ENCODE measurements at places on chromosomes 11 and 22.

GRCh38 chr11:44565953-44566949, 788 bp downstream of the CD82 start:
- no peak for ATAC-seq

DNA sequence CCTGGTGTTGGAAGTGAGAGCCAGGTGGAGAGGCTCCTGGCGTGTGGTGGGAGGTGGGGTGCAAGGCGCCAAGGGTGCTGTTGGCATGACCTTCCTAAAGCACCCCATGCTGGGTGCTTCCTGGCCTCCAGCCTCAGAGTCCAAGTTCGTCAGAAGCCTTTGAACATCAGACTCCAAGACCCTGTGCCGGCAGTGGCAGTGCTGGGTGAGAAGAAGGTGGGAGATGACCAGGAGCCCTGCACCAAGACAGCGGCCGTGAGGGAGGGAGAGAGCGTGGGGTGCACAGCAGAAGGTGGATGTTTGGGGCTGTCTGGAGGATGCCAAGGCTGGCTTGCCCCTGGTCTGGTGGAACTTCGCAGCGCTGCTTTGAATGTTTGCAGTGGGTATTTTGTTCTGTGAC, 29.7 kb upstream of the PARVB start:
- no peak for ATAC-seq

DNA sequence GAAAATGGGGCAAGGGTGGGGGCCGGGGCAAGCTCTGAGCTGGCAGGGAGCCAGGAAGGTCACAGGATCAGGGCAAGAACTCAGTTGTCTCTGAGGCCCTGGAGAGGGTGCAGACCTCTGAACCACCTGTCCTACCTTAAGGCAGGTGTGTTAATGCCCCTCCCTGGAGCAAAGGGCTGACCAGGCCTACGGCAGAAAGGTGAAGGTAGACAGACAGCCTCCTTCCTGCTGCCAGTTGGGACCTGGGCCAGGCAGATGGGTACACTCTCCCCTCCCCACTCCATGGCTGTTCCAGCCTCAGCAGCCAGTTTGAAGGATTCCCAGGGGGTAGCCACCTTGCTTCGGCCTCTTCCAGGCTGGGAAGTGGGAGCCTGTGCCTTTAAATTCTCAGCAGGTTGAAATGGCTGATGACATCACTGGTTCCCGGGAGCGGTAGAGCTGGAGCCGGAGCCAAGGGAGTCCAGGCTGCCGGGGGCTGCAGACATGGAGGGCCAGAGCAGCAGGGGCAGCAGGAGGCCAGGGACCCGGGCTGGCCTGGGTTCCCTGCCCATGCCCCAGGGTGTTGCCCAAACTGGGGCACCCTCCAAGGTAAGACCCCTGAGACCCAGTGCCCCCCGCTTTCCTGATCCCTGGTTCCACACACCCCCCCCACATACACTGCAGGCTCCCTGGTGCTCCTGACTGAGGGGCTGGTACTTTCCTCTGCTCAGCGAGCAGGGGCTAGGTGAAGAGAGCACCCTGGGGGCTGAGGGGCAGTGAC, at the start of gene INPP5J:
Gene INPP5J, plus strand, starts transcription at position 435 of the 760 bp plus-strand sequence. Its CDS starts 49 bp downstream, at position 484.
- no peak for ATAC-seq

- no peak for ATAC-seq
These were observed 10.1 kb downstream of the NLRP10 start for GRCh38 chr11:7955191-7955590.

GRCh38 chr11:82969811-82970210, 68.3 kb downstream of the DDIAS start:
- ATAC-seq = peak; percentile 32

GRCh38 chr11:96037405-96037949, 113.6 kb upstream of the MTMR2 start:
- no peak for ATAC-seq

GRCh38 chr11:931385-931784, 5.7 kb downstream of the AP2A2 start:
- ATAC-seq = no peak

- ATAC-seq = no peak
These were observed 1327.0 kb downstream of the BRD1 start for GRCh38 chr22:48500471-48501230.

DNA sequence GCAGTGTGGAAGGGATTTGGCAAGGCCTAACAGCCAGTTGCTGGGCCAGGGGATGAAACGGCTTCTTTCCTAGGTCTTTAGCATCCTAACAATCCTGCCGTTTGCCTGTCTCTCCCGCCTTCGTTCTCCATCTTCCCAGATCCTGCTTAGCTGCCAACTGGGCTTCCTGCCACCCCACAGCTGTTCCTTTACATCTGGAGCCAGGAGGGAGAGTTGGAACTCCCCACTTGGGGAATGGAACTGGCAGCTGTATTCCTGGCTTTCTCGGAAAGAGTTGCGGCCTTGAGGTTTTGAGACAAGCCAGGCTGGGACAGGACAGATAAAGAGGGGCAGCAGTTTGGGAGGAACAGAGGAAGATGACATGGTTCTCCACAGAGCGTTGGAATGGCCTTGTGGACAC, 59.6 kb downstream of the ST3GAL4 start:
- ATAC-seq = no peak

DNA sequence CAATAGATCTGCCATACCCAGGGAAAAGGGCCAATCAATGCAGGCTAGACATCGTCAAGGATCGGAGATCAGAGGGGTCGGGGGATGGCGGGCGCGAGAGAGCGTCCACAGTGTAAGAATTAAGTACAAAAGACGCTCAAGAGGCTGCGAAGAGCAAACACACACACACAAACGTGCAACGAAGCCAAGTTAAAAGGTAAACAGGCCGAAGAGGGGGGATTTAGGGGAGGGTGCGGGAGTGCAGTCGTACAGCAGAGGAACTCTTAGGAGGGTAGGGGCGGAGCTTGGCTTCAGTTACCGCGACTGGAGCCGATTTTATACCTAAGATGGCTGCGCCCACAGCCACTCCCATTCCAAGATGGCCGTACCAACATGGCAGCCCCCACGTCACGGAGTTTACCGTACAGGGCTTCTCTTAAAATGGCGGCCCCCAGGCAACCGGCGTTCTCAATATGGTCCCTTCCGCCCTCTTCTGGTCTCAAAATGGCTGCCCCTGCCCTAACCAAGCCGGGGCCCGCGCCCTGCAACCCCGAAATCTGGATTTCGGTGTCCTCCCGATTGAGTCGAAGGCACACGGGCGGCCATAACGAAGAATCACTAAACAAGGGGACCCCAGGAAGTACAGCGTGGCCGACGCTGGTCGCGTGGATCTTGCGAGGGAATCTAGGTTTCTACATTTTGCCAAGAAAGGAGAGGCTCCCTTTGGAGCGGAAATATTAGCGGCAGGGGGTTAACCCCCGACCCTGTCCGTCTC, 1.9 kb downstream of the GNG3 start:
- ATAC-seq = peak; percentile 84

GRCh38 chr11:129972611-129973010, 30.0 kb downstream of the PRDM10 start:
- no peak for ATAC-seq

DNA sequence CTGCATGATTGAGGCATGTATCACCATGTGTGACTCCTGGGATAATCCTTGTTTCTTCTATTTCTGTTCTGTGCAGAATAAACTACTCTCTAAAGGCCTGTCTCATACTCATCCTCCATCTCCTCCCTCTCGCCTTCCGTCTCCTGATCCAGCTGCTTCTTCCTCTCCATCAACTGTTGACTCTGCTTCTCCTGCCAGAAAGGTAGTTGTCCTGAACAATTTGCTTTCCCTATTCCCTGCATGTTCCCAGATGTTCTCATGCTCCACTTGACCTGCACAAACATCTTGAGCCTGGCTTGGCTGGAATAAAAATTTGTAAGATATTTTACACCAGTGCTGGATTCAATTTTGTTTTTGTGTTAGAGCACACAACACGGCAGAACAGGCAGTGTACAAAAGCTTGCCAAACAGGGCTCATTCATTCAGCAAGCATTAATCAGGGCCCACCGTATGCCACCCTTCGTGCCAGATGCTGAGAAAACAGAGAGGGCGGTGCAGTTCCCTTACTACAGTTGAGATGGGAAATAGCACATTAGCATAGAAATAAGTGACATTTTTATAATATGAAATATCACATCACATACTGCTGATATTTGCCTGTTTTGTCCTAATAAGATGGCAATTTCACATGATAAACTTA, 133.3 kb upstream of the PARVA start:
- ATAC-seq = no peak

DNA sequence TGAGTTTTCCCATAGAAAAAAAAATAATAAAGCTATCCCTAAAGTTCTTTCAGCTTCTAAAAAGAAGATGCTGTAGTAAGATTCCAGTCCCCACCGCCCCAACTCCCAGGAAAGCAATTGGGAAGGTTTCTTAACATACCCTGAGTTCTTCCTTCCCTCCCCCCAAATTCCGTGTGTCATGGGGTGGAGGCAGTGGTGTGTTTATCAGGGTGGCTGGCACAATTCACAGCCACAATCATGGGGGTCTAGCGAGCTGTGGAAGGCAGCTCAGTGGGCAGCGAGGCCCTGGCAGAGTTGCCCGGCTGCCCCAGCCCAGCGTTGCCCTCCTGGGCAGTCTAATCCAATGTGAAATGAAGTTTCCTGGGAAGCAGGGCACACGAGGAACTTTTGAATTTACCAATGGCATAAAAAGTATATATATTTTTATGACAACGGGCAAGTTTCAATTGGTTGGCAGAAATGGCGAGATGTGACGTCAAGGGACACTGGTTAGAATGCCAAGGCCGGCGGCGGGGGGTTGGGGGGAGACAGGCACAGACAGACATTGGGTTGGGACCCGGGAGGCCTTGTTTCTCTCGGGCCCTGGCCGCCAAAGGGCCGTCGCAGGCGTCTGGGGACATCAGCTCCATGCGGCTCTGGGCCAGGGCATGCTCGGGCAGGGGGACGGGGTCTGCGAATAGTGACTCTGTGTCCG, 80.7 kb upstream of the PPARA start:
- no peak for ATAC-seq

- no peak for ATAC-seq
These were observed 177.1 kb upstream of the RAG2 start for GRCh38 chr11:36775130-36775529.

GRCh38 chr22:32761251-32761903, 40.1 kb upstream of the TIMP3 start:
- ATAC-seq = no peak

- ATAC-seq = no peak
These were observed 45.7 kb upstream of the KCNQ1OT1 start for GRCh38 chr11:2745511-2745910.

- ATAC-seq = no peak
These were observed 22.3 kb upstream of the A4GALT start for GRCh38 chr22:42742940-42743339.

DNA sequence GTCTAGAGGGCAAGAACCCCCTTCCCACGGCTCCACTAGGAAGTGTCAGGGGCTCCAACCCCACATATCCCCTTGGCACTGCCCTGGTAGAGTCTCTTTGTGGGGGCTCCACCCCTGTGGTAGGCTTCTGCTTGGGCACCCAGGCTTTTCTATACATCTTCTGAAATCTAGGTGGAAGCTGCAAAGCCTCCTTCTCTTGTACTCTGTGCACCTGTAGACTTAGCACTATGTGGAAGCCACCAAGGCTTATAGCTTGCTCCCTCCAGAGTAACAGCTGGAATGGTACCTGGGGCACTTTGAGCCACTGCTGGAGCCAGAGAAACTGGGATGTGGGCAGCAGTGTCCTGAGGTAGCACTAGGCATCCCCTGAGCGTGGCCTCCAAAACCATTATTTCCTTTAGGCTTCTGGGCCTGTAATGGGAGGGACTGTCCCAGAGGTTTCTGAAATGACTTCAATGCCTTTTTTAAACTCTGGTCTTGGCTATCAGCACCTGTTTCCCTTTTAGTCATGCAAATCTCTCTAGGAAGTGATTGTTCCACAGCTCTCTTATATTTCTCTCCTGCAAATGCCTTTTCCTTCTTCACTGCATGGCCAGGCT, 68.4 kb downstream of the TRAF6 start:
- no peak for ATAC-seq

DNA sequence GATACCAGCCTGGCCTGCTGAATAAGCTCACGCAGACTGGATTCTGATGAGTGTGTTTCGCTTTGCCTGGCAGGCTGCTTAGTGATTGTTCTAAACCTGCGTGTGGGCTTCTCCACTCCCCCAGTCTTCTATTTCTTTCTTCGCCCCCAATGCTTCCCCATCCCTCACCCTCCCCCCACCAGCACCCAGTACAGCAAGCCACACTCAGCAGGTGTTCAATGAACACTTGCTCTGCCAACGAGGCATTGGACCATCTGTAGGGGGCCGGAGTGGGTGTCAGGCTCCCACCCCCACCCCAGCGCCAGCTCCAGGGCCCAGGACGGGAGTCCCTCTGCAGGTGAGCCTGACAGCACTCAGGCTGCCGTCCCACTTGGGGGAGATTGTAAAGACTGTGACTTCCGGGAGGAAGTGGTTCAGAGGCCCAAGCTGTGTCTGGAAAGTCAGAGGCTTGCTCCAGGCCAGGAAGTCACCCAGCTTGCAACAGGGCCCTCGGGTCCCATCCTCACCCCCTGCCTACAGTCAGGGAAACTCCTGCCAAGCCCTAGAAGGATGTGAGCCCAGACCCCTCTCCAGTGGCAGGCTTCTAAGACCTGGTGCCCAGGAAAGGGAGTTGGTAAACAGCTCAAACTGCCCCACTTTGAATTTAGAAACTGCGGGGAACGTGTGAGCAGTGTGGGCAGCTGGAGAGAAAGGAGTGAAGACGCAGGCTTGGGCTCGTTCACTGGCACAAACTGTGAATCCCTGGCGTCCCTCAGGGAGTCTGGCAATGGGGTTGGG, 66.3 kb upstream of the PRDM11 start:
- peak; percentile 86 for ATAC-seq

- ATAC-seq = no peak
These were observed 16.0 kb upstream of the SMIM35 start for GRCh38 chr11:118102721-118103261.

GRCh38 chr11:61967924-61968757, 707 bp upstream of the FTH1 start:
- no peak for ATAC-seq

DNA sequence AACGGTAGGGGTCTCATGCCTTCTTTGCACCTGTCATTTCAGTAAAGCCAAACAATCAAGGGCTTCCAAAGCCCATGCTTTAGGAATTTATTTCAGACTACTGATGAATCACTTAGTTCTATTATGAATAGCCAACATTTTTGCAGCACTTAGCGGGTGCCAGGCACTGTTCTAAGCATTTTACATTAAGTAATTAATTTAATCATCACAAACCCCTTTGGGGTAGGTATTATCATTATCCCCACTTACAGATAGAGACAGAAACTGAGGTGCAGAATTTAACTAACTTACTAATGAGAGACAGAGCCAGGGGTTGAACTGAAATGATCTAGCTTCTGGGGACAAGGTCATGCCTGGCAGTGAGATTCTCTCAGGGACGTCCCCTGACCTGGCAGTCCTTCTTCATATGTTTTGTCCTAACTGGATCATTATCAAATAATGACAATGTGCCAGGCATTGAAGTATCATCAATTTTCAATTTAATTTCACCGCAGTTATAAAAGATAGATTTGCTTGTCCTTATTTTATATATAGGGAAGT, 31.7 kb upstream of the NAV2 start:
- ATAC-seq = no peak

DNA sequence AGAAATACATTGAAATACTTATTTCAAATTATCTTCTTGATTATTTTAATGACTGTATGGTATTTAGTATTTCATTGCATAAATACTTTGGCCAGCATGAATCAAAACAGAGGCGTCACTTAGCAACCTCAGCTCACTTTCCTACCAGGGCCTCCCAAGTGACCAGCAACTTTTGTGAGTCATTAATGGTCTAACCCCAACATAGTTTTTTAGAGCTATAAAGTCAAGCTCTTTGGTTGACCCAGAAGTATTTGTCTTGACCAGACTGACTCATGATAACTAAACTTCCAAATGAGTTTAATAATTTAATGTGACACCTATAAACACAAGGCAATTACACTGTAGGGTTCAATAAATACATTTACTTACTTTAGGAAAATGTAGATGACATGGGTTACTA, 27.9 kb upstream of the RBMXL2 start:
- ATAC-seq = no peak

All from activated CD4-positive, CD25-positive, alpha-beta regulatory T cell treated with anti-CD3 and anti-CD28 coated beads, Interleukin-2, amount 50 U/mL, for 24 hours (primary cell).